Hypothalamus (tissue), 51 donors: ENCODE measurements at places on chromosomes 4 and X.

DNA sequence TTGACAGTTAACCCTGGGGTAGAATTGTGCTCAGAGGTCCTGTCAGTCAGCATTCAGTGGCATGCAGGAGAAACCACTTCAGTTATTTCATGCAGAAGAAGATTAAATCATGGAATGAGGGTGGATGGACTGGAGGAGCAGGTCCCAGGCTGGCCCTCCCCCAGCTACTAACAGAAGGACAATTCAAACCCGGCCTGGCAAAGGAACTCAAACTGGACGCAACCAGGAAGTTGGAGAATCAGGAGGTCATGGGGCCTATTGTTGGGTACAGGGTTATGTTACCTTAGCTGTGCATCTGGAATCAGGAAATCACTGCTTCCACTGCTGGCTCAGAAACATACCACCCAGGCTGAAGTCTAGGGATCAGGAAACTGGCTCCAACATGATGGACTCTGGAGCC is 121.4 kb downstream of the GPAT3 start:
- DNase-seq, result no peak

- DNase-seq, result no peak
Observed at GRCh38 chrX:111322231-111322855, 52.1 kb upstream of the CAPN6 start.

- DNase-seq, result no peak
Observed at GRCh38 chrX:138127314-138127713, 561.4 kb downstream of the ZIC3 start.

DNA sequence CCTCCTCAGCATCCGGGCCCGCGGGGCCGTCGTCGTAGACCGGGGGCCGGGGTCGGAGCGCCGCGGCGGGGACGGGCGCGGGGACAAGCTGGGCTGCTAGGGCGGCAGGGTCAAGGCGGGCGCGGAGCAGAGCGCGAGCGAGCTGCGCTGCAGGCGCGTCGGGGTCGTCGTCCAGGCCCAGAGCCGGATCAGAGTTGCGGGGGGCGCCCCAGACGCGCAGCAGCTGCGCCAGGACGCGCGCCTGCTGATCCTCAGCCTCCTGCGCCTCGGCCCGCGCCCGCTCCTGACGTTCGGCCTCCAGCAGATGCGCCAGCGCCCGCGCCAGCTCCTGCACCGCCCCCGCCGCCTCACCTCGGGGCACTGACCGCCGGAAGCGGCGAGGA is 3.5 kb downstream of the PCSK1N start:
- no peak for DNase-seq

GRCh38 chrX:152929898-152930297 is 32.0 kb downstream of the ZNF185 start:
- DNase-seq, result no peak

GRCh38 chr4:74793757-74794381 is 454 bp downstream of the BTC start:
- peak; percentile 19 for DNase-seq

DNA sequence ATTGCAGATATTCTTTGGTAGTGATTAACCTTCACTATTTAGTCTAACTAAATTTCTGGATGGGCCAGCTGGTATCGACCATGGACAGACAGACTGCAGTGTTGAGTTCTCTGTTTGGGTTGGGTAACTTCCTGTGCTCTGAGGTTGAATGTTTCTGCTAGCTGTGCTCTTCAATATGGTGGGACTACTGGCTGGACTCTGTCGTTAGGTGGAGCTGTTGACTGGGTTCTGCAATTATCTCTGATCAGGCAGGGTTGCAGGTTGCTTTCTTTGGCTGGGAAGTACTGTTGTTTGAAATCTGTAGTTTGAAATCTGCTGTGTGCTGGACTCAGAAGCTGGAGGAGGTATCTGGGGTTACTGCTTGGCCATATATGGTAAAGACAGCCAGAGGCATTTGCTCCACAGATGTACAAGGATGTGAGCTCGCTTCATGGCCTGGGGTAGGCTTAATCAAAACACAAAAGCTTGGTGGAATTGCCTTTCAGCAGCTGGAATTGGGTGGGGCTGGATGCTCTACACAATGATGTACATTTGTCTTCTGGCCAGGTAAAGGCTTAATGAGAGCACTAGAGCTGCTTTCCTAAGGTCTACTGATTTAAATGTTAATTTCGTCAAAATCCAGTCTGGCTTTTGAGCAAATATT is 1472.0 kb downstream of the FAM133A start:
- no peak for DNase-seq

DNA sequence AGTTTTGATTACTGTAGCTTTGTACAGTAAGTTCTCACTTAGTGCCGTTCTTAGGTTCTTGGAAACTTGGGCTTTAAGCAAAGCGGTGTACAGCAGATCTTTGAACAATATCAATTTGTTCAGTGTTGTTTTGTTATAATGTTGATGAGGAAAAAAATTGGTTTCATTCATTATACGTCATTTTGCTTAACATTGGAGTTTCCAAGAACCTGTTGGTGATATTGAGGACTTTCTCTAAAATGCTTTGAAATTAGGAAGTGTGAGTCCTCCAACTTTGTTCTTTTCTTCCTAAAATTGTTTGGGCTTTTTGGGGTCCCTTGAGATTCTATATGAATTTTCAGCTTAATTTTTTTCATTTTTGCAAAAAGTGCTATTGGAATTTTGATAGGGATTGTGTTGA is 49.1 kb downstream of the STAG2 start:
- no peak for DNase-seq

- DNase-seq, result no peak
Observed at GRCh38 chr4:74555843-74556242, 110.9 kb downstream of the AREG start.

- no peak for DNase-seq
Observed at GRCh38 chr4:100146756-100147155, 43.5 kb downstream of the DDIT4L start.
